NCI-H446 treated with DMSO at 0.1 percent for 48 hours (cell line): ENCODE measurements at places on chromosomes 7 and 10.
A peak's percentile ranks its signal among the peaks of the same experiment; 100 is the strongest.

DNA sequence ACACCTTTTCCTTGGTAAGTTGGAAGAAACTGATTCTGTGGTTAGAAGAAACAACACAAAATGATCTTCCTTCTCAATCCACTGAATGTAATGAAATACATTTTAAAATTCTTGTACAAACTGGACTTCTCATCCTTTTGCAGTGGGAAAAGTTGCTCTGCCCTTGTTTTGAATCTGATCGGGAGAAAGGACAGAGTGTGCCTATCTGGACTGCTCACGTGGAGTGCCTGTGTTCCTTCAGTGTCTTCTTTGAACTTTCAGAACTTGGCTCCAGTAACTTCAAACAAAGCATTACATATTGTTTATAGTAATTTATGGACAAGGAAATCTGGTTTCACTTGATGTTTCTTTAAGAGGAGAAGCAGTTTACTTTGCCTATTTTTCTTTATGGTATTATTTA, 17.1 kb downstream of the SLC26A3 start:
- no peak for DNase-seq

DNA sequence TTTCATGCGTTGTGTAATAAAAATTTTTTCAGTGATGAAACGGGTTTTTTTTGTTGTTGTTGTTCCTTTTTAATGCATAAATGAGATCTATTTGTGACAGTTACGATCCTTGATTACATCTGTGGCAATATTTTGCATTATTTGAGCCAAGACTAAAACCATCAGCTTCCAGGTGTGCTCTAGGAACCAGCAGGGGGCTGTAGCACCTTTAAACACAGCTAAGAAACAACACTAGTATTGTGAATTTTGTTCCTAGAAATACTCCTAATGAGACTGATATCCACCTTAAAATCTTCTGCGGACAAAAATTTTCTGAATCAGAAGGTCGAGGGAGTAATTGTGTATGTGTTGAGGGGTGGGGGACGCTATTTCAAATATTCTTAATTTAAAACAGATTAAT, 52.6 kb downstream of the FGFBP3 start:
- DNase-seq = no peak

- peak; percentile 19 for DNase-seq
These were observed 33.2 kb upstream of the SMNDC1 start for GRCh38 chr10:110337906-110338305.

- no peak for DNase-seq
These were observed 3.5 kb downstream of the ANKRD1 start for GRCh38 chr10:90917238-90917967.

- DNase-seq = no peak
These were observed 11.6 kb upstream of the TMEM72 start for GRCh38 chr10:44899450-44900080.

DNA sequence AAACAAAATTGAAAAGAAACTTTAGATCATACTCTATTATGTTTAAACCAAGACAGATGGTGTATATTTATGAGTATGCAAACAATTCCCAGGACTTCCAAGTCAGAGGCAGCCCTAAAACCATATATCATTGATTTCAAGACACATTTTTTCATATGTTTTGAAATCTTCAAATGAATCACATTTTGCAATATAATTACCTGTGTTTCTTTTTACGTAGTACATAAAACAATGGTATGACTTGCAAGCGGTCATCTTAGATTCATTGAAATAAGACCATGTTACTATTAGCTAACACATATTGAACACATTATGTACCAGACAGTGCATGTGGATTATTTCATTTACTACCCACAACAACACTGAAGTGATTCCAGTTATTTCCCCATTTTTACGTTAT, 14.9 kb downstream of the SMURF1 start:
- no peak for DNase-seq

DNA sequence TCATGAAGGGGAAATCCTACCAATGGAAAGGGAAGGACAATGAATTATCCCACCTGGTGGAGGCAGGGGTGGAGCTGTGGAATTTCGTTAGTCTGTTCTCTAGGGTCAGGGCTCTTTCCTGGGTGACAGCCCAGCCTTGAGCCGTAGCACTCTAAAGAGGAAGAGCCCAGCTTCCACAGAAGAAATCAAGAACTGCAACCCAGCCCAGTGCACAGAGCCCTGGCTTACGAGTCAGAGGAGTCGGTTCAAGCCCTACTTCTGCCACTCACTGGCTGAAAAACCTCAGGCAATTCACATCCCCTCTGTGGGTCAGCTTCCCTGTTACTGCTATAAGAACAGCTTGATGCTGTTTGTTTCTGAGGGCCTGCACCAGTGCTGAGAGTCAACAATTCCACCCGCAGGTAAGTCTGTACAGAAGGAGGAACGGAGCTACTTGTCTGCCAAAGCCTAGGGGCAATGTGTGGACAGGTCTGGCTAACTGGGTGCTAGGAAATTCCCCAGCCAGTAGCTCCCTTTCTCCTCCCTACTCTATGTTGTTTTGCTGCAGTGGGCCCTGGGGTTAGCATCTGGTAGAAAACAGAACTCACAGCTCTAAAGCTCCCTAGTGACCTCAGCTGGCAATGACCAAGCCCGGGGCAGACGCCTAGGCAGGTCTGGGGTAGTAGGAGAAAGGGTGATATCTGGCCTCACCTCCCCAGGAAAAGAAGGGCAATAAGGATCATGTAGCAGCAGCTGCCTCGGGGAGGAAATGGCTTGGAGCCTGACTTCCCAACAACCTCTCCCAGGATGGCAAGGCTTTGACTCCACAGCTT, 3.3 kb downstream of the AVPI1 start:
- DNase-seq = no peak

DNA sequence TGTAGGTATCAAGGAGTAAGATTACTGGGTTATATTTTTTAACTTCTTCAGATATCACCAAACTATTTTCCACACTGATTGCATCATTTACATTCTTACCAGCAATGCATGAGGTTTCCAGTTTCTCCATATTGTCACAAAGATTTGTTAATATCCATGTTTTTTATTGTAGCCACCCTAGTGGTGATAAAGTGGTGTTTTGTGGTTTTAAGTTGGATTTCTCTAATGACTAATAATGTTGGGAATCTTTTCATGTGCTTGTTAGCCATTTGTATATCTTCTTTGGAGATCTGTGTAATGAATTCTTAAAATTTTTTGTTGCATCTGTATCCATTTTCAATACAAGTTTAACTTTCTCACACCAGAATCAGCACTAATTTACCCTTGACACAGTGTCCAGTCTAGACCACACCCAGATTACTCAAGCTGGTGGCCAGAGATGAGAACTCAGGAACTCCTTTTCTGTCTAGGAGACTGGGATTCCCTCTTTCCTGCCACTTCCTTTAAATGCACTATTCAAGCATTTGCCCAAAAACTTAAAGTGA, 67.0 kb upstream of the PLXDC2 start:
- DNase-seq = no peak

DNA sequence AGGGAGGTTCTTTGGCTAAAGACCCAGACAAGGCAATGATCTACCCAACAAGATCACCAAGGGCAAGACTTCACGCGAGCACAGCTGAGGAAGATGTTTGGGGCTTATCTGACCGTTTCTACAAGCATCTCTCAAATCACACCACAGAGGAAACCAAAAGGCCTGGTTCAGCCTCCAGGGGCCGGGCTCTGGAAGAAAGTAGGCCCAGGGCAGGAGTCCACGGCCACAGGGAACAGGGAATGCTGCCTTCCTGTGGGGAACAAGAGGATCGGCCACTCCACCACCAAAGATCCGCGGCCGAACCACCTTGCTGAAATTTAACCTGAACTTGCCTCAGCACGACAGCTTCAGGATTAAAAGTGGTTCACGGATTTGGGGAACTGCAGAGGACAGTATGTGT, 332.5 kb downstream of the PTPRN2 start:
- DNase-seq = no peak

DNA sequence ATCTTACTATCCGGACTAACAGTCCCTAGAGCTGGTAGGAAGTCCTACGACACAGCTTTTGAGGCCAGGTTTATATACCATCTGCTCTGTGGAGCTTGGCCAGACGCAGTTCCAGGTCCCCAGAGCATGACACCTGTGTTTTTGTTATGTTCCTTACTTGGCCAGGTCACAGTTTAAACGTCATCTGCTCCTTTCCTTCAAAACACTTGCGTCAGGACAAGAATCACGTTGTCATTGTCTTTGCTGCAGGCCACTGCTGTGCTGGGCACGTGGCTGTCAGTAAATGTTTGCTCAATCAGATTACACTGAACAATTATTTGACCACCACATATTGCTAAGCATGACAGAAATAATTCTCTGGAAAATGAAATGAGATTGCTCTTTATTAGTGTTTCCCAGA, 23.9 kb downstream of the SLC18A2 start:
- no peak for DNase-seq

DNA sequence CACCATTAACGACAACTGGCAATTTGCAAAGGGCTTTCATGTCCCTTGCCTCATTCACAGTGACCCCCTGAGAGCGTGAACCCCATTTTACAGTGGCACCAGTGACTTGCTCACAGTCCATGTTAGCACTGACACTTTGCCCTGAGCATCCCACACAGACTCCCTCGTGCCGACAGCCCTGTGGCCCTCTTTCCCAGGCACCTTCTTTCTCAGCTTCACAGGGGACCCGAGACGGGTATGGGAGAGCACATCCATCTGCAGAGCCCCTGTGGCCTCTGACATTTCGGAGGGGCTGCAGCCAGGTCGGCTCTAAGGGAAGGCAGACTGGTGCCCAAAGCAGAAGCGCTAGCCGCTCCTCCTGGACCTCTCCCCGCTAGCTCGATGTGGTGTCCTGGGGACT, 10.8 kb downstream of the LOXL4 start:
- no peak for DNase-seq

- DNase-seq = no peak
These were observed 98.1 kb upstream of the RSU1 start for GRCh38 chr10:16915300-16915699.

- DNase-seq = no peak
These were observed 558 bp downstream of the TCTN3 start for GRCh38 chr10:95693071-95693667.

DNA sequence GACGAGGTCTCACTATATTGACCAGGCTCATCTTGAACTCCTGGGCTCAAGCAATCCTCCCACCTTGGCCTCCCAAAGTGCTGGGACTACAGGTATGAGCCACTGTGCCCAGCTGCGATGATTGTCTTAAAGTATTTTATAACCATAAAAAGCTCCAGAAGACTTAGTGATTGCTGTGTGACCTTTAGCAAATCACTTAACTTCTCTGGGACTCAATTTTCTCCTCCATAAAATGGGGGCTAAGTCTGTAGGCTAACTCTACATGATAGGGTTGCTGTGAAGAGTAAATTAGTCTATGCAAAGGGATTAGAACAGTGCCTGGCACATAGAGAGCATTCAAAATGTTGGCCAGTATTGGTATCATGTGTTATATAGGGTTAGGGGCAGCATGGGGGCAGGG, 42.8 kb downstream of the PPIF start:
- DNase-seq = no peak

- DNase-seq = no peak
These were observed 190.8 kb downstream of the ADRA2A start for GRCh38 chr10:111267673-111268072.

DNA sequence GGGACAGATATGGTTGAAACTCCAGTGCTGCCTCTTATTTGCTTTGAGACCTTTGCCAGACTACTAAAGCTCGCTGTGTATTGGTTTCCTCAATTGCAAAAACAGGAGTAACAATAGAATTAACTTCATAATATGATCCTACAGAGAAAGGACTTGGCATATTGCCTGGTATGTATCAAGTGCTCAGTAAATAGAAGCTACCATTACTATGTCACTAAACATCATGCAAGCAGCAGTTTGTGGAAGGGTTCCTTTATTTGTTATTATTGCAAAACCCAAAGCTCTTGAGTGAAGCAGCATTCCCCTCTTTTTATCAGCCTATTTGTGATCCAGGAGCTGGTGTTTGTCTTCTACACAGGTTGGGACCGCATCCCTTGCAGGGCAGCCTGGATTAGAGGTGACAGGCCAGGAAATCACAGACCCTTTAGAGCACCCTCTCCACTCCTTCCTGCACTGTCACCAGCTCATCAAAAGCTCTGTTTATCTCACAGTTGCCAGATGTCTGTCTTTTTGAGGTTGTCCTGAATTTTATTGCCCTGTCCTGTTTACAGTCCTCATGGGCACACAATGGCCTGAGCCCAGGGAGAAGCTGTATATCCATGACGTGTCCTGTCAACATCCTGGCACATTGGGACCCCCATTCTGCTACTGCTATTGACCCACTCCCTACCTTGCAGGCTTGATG, 121.5 kb downstream of the SNX10 start:
- no peak for DNase-seq

DNA sequence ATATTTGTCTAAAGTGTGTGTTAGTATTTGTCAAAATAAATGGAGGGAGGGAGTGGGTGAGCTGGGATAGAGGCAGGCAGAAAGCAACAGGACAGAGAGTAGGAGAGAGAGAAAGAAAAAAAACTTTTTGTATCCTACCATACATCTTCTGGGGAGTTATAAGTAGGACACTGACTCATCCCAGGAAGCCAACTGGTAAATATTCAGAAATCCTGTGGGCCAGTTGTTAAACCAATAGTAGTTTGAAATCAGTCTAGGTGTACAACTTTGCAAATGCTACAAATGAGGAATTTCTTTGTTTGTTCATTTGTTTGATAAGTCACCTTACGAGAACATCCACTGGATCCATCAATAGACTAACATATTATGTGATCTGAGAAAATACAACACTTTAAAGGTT, 980.9 kb downstream of the GATA3 start:
- no peak for DNase-seq

- peak; percentile 11 for DNase-seq
These were observed 12.7 kb upstream of the AKR1B10 start for GRCh38 chr7:134514663-134515062.

GRCh38 chr7:40717242-40717641, 582.4 kb downstream of the SUGCT start:
- DNase-seq = peak; percentile 6

DNA sequence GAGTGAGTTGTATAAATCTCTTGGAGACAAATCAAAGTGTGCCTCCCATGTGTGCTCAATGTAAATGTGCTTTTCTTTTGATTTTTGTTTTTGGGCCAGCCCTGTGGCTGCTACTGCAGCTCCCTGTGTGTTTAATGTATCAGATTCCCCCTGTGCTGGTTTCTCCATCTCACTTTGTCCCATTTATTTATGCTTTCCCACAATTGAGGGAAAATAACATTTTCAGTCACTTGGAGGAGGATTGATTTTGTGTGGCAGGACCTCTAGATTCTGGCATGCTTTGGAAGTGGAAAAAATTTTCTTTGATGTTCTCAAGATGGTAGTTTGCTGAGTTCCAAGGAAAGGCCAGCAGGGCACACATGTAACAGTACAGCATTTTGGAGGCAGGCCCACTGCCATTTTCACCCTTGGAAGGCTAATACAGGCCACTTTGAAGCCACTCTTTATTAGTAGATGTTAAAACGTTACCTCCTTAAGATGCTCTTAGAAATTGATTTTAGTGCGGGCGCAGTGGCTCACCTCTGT, 323.6 kb downstream of the BICC1 start:
- DNase-seq = no peak

- DNase-seq = no peak
These were observed 23.9 kb upstream of the CALD1 start for GRCh38 chr7:134755422-134756022.
